ENCODE measurements at places on chromosomes 11 and 22.
A peak's percentile ranks its signal among the peaks of the same experiment; 100 is the strongest.

GRCh38 chr11:35304900-35305460, 114.4 kb downstream of the SLC1A2 start:
- DNase-seq = no peak

DNA sequence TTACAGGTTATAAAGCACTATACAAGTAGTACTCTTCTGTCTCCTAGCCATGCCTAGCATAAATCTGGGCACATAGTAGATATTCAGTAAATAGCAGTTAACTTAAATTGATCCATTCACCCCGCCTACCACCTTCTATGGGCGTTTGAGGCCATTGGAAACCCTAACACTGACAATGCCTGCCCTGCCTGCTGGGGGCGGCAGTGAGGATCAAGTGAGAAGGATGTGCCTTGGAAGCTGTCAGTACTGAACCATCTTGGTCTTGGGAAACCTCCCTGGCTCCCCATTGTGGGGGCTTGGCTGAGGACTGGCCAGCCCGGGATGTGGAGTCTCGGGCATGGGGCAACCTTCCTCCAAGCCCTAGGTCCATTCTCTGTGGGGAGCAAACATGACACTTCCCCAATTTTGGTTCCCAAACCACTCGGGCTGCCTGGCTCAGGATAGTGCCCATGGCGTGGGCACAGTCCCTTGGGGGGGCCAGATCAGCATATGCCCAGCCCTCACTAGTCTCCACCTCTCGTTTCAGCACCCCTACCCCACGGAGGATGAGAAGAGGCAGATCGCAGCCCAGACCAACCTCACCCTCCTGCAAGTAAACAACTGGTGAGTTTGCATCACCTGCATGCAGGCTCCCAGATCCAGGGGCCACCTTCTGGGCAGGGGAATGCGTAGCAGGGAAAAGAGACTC, 67.4 kb downstream of the FEZ1 start:
- peak; percentile 31 for DNase-seq

DNA sequence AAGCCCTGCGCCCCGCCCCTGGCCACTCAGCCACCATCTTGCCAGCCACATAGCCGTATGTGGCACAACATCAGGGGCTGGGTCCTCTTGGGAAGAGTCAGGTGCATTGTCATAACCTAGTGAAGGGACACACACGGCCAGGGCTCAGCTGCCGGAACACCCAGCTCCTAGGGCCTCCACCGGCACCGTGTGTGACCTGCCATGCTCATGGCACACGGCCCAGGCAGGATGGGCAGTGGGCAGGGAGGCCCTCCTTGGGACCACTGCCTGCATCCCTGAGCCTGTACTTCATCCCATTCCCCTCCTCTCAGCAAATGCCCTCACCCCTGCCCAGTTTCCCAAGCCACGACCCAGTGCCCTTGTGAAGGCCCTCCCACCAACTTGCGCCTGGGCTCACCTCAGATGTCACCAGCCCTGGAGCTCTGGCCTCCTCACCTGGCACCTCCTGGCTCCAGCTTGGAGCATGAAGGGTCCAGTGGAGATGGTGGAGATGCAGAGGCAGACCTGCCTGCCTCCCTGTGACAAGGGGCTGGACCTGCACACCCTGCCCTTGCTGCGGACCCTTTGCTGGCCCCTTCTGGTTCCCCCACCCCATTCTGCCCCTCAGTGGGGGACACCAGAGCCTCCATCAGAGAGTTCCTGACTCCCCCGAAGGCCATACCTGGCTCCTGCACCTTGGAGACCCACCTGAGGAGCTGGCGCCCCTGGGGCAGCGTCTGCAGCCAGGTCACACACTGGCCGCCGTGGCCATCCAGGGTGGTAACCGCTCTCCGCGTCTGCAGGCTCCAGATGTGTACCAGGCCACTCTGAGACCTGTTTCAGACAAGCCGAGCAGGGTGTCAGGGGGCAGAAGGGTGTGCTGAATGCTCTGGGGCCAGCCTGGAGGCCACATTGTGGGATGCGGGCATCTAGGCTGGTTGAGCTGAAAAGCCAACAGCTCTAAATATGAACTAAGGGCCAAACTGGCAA, 34.5 kb downstream of the GNB1L start:
- DNase-seq = no peak

DNA sequence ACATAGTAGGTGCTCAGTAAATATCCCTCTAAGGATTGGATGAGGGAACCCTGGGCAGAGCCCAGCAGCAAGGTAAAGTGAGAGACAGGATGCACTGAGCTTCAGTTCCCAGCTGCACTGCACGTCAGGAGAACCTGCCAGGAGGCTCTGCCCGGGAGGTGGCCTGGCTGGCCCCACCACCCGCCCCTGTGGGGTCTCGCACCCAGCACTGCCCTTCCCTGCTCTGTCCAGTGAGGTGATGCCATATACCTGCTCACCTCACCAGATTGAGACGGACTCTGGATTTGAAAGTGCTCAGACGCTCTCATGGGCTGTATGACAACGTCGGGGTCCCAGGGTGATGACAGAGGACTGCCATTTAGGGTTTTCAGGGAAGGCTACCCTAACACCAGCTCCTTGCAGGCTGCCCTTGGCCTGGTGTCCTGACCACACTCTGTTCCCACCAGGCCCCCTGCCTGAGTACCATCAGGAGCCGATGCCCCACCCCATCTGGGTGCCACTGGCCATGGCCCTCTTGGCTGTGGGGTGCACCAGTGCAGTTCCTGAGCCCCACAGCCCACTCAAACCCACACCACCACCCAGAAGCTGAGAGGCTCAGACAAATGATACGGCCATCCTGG, 61.7 kb upstream of the FGF3 start:
- DNase-seq = no peak

DNA sequence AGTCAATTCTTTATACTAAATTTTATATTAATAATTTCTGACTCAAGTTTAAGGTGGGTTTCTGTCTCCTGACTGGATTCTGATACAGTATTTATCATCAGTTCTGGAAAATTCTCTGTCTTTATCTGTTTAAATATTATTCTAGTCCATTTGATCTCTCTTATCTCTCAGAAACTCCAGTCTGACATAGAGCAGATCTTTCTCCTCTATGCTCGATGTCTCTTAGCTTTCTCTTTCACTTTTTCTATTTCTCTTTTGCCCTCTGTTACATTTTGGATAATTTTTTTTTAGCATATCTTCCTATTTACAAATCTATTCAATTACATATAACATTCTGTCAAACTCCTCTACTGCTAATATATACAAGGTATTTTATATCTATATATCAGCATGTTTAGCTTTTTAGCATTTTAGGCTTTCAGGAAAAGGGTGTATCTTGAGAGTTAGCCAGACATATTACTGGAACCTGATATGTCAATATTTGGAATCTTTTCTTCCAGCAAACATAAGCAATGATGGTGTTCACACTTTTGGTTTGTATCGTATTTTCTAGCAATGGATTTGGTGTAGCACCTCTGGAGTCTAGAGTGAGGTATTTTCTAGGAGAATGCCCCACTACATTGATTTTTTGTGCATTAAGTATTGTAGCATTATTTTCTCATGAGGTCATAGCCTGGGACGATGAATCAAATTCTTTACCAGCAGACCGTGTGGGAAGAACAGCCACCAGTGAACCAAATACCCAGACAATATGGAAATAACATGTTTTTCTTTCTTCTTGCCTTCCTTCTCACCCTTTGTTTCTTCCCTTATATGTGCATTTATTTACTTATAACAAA, 4.1 kb upstream of the NNMT start:
- no peak for DNase-seq

- no peak for DNase-seq
These were observed 23.2 kb downstream of the SYT13 start for GRCh38 chr11:45262900-45263299.

GRCh38 chr11:37699644-37700043, 1101.6 kb upstream of the RAG2 start:
- no peak for DNase-seq

GRCh38 chr11:2273771-2274170, 3.4 kb upstream of the ASCL2 start:
- DNase-seq = no peak

- no peak for DNase-seq
These were observed 5.1 kb downstream of the PGGHG start for GRCh38 chr11:293852-294661.

DNA sequence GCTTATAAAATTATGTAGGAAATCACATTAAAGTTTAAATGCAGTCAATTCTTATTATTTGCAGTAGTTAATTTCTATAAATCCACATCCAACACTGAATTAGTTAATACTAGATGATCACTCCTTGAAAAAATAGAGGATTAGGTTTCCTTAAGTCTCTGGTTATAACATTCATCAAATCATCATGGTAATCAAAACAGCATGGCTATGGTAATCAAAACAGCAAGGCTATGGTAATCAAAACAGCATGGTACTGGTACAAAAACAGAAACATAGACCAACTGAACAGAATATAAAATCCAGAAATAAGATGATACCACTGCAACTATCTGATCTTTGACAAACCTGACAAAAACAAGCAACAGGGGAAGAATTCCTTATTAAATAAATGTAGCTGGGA, 814.6 kb upstream of the CCDC179 start:
- DNase-seq = no peak

DNA sequence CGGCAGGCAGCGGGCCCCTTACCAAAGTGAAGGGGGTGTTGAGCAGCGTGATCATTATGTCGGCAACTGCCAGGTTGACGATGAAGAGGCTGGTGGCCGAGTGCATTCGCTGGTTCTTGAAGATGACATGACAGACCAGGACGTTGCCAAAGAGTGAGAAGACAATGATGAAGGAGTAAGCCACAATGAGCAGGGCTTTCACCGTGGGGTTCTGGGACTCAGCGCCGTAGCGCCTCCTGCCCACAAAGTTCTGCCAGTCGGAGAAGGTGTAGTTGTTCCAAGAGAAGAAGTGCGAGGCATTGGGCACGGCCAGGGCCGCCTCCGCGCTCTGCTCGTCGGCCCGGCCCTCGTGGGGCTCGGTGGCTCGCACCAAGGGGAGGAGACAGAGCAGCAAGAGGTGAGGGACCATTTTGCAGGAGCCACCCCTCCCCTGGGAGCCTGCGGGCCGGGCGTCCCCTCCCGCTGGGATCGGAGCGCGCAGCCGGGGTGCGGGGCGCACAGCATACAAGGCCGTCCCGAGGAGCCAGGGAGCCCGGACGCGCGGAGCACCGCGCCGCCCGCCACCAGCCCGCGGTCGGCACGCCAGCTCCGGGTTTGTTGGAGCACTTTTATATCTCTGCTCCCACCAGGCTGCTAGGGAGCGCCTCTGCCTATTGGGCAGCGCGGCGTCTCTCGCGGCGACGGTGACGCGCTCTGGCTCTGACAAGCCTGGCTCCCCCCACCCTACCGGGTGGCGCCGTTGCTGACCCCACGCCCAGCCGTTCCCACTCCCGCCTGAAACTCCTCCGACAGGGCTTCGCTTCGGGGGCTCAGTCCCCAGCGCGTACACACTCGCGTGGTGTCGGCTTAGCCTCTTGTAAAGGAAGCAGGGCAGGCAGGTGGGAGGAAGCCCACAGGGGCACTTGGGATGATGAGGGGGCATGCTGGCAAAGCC, at the start of gene GPR83:
Gene GPR83 (minus strand): TSS at position 581 of the 934 bp plus-strand sequence. CDS start 172 bp downstream, at position 409.
- no peak for DNase-seq

DNA sequence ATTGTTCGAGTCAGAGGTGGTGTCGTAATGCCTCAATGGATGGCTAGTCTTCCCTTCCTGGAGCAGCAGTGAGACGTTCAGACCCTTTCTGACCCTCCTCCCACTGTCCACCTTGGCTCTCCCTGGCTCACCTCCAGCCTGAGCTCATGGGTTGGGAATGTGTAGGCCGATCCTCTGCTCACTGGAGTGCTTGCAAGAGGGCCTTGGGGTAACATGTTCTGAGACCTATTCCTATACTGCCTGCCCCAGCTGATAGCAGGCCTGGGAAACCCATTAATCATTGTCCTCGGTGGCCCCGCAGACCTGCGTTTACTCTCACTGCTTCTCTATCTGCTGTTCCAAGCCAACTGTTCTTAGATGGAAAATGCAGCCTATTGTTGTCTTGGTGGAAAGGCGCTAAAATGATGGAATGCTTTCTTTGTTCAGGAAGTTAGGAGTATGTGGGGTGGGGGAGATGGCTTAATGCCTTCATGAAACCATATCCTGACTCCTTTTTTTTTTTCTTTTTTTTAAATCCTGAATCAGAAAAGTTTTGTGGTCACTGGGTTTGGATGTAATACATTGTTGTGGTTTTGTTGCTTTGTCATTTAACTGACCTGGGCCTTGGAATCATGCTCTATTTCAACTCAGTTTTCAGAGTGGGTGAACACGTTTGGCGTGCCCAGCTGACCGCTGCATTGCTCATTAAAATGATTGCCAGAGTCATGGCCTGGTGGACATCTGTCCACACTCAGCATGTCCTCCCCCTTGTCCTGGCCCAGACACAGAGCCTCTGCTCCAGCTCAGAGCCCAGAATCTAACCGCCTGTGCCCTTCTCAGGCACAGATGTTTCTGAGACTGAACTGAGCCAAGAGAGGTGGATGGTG, 72.5 kb downstream of the MICAL2 start:
- no peak for DNase-seq

GRCh38 chr22:44068422-44069191, 44.5 kb downstream of the PARVB start:
- no peak for DNase-seq

DNA sequence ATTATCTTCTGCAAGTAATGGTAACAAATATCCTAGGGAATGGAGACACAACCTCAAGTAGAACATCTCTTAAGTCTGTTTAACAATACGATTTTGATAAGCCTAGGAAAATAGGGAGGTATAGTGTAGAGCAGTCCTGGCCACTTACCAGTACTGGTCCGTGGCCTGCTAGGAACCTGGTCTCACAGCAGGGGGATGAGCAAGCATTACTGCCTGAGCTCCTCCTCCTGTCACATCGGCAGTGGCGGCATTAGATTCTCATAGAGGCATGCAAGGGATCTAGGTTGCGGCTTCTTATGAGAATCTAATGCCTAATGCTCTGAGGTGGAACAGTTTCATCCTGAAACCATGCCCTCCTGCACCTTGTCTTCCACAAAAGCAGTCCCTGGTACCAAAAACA, 4.4 kb downstream of the OR51V1 start:
- no peak for DNase-seq

GRCh38 chr11:80849253-80849652, 1408.4 kb upstream of the TENM4 start:
- DNase-seq = no peak

DNA sequence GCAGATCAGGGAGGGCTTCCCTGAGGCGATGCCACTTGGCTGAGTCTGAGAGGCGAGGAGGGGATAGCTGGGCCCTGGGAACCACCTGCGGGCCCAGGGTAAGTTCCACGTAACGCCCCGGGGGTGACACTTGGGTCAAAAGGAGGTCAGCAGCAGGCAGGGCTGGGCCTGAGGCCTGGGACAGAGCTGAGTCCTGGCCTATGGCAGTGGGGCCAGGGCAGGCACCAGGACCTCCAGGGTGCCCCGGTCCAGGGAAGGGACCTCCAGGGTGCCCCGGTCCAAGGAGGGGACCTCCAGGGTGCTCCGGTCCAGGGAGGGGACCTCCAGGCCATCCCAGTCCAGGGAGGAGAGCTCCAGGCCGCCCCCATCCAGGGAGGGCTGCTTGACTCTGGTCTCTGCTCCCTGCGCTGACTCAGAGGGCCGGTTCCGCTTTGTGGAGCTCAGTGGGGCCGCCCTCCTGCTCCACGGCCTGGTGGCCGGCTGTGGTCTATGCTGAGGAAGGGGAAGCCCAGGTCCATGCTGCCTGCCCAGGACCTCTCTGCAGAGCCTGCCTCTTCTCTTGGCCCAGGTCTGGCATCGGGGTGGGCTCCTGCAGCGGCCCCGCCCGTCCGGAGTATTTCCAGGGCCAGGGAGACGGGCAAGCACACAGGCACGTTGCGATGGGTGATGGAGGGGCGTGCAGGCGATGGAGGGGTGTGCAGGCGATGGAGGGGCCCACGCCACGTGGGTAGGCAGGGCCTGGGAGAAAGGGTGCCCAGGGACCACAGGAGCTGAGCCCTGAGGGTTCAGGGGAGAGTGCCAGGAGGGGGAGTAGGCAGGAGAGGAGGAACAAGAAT, 19.5 kb upstream of the WNT7B start:
- DNase-seq = no peak

GRCh38 chr11:22808571-22809197, 20.9 kb downstream of the SVIP start:
- DNase-seq = no peak

All from NAMALWA (cell line).